ENCODE measurements at places on chromosomes 3 and 15.

- no peak for DNase-seq
These were observed 21.9 kb downstream of the LRTM1 start for GRCh38 chr3:54905920-54906319.

DNA sequence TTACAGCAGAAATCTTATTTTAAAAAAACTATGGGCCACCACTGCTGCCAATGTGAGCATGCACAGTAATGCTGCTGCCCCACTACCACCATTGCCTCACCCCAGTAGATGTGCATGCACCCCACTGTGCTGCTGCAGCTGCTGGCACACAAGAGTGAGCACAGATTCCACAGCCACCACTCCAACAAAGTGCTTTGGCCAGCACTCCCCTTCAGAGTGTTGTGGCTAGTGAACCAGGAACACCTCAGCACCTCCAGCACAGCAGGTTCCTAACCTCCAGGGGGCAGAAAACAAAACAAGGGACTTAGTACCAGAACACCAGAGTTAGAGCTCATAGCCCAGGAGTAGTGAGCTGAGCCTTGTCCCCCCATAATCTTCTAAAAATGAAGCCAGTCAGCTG, 629.6 kb downstream of the PYDC2 start:
- DNase-seq, result peak; percentile 57

- DNase-seq, result peak; percentile 77
These were observed 16.1 kb downstream of the SH2D7 start for GRCh38 chr15:78108300-78109084.

DNA sequence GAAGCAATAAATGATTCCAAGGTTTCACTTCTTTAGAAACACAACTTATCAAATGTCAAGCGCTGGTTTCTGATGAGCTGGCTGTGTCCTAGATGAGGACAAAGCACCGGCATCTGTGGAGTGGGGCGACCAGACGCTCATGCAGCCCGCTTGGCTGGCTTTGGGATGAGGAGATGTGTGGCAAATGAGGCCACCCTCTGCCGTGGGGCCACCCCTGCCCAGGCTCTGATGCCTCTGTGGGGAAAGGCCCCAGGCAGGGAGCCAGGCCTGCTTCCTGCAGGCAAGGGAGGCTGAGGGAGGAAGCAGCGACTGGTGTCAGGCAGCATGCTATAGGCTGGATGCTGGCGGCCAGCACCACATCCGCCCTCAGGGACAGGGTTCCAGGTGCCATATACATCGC, 102.9 kb downstream of the HERC2 start:
- no peak for DNase-seq

GRCh38 chr3:127165036-127165435, 27.9 kb upstream of the PRR23E start:
- no peak for DNase-seq

DNA sequence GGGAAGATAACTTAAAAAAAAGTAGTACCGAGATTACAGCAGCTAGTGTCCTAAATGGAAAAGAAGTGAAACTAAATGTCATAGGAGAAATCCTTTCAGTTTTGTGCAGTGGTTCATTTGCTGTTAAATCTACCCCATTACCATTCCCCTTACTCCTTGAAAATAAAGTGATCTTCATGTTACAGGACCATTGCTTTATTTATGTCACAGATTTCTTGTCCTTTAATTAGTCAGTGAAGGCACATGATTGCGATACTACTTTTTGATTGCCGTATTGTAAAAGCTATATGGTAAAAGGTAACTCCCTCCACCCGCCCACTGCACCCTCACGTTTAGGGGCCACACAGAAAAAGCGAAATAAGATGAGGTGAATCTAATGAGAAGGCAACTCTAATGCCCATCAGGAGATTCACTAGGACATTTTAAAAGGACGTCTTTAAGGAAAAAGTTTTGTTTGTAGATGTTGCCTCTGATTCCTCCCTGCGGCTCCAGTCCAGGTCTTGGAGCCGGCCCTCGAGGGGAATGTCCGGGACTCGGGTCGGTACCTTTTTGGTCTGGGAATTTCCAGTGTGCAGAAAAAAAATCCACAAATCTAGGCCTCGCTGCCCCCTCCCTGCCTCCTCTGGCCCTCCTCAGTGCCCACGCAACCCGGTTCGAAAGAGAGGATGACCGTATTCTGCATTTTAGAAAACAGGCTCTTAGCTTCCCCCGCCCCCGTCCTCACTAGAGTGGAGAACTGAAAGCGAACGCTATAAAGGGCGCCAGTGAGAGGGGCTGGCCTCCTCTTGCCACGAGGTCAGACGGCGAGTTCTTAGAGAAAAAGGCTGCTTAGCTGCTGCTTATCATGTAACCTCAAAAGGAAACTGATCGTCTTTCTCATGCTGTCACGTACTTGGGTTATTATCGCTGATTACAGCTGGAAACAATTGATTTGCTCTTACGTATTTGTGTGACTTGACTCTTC, 21.8 kb upstream of the NFKBIZ start:
- DNase-seq, result peak; percentile 71

- DNase-seq, result no peak
These were observed 19.8 kb downstream of the CMTM7 start for GRCh38 chr3:32411442-32411841.
